ENCODE measurements at places on chromosomes 5 and 9.

GRCh38 chr9:89701221-89701798 lies 96.5 kb downstream of the GADD45G start:
- peak; percentile 80 for DNase-seq

- DNase-seq, result no peak
These were observed 30.6 kb downstream of the RGMB start for GRCh38 chr5:98804066-98804465.

DNA sequence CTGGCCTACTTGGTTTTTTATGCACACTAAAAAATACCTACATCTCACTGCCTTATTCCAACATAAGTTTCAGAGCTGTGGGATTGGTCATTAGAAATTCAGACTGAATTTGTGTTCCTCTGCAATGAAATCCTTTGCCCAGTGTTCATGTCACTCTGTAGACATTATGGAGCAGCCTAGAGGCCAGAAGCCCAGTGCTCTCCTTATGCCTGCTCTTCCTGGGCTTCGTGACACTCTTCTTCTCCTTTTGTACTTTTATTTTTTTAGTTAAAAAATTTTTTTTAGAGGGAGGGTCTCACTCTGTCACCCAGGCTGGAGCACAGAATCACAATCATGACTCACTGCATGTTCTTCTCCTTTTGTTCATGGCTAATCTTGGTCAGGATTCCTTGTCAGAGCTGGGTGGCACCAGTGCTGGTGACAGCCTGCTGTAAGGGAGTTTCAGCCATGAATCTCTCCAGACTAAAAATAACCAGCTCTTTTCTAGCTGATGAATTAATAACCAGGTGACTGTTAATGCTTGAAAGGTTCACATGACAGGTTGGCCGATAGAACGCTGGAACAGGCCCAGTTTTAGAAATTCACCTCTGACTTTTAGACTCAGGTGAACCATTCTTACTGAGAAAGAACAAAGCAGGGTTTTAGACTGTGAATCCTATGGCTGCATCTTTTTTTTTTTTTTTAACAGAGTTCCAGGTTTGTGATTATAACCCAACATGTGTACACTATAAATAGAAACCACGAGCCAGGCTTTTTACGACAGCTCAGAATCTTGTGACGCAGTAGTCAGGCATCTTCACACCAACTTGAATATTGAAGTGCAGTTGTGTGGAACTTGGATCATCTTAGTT lies 34.1 kb upstream of the C5orf47 start:
- no peak for DNase-seq

GRCh38 chr5:168269937-168270330 lies 21.5 kb upstream of the WWC1 start:
- no peak for DNase-seq

GRCh38 chr5:154059039-154059430 lies 20.3 kb downstream of the MFAP3 start:
- DNase-seq, result peak; percentile 18

- DNase-seq, result no peak
These were observed 32.8 kb downstream of the ABO start for GRCh38 chr9:133242241-133242640.

DNA sequence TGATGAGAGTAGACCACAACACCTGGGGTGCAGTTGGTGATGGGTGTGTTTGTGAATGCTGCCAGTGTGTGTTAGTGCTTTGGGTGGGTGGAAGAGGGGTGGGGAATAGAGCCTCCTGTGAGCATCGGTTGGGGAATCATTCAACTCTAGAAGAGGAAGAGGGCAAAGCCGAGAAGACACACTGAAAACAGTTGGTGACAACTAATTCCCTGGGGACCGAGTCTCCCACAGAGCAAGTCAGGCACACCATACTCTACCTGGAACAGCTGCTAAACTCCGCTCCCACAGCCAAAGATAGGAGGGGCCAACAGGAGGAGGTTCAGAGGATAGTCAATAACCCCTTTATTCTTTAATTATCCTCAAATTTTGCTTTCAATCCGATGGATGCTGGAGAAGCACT lies 1.6 kb upstream of the ARHGEF39 start:
- no peak for DNase-seq

- no peak for DNase-seq
These were observed 372.8 kb upstream of the RFX3 start for GRCh38 chr9:3898461-3899218.

DNA sequence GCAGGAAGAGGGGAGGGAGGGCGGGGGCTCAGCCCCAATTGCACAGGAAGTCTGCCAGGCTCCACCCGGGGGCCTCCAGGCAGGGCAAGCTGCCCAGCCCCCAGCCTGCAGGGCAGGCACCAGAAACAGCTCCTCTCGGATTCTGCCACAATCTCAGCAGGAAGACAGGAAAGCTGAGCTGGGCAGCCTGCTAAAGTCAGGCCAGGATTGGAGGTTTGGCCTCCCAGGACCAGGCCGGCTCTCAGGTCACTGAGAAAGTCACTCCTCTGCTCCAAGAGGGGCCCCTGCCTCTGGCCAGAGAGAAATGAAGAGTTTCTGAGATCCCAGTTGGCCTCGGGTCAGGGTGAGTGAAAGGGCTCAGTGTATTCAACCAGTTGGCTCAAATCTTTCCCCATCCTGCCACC lies 54.6 kb upstream of the STXBP1 start:
- DNase-seq, result no peak

- no peak for DNase-seq
These were observed 518 bp downstream of the SPRY4 start for GRCh38 chr5:142324136-142324870.

DNA sequence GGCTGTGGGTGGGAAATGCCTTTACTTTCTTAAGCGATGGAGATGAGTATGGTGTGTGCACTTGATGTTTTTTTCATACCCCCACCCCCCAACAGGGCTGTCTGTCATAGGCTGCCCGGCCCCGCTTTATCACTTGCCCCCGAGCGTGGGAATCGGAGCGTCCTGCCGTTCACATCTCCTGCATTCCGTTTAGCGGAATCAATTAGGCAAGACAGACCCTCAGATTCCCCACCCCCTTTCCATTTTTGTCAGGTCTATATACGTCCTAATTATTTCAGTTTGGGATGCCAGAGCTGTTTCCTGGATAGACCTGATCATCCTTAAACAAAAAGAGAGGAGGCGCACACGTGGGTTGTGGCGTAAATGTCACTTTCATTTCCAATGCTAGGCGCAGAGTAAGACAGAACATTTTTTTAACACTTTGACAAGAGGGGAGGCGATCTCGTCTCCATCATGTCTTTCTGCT lies 217.2 kb downstream of the MEF2C start:
- DNase-seq, result no peak

GRCh38 chr9:116599342-116599884 lies 87.7 kb upstream of the TRIM32 start:
- DNase-seq, result no peak

GRCh38 chr9:109411069-109411761 lies 86.9 kb downstream of the PTPN3 start:
- peak; percentile 74 for DNase-seq

DNA sequence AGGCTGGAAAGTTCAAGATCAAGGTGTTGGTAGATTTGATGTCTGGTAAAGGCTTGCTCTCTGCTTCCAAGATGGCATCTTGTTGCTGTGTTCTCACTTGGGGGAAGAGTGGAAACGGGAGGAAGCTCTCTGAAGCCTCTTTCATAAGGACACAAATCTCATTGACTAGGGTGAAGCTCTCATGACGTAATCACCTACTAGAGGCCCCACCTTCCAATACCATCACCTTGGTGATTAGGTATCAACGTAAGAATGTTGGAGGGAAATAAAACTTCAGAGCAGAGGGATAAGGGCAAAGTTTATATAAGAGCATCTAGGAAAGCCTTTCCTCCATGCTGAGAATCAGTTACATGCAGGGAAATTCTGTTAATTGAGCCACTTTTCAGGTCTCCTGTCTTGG lies 15.4 kb upstream of the KLF9 start:
- no peak for DNase-seq

DNA sequence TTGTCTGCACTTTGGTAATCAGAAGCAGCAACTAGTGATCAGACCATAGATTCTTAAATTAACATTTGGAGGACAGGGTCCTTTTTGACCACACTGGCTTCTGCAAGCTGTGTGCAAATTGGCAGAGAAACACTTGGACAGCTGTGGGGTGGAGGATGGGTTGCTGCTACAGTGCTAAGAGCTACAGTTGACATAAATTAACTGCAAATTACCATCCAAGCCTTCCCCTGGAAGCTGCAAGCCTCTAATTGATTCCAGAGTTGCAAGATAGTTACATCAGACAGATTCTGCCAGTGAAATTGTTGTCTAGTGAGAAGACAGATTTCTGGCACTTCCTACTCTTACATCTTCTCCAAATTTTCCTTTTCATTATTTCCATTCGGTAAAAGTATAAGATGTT lies 517.7 kb downstream of the DIRAS2 start:
- DNase-seq, result no peak

DNA sequence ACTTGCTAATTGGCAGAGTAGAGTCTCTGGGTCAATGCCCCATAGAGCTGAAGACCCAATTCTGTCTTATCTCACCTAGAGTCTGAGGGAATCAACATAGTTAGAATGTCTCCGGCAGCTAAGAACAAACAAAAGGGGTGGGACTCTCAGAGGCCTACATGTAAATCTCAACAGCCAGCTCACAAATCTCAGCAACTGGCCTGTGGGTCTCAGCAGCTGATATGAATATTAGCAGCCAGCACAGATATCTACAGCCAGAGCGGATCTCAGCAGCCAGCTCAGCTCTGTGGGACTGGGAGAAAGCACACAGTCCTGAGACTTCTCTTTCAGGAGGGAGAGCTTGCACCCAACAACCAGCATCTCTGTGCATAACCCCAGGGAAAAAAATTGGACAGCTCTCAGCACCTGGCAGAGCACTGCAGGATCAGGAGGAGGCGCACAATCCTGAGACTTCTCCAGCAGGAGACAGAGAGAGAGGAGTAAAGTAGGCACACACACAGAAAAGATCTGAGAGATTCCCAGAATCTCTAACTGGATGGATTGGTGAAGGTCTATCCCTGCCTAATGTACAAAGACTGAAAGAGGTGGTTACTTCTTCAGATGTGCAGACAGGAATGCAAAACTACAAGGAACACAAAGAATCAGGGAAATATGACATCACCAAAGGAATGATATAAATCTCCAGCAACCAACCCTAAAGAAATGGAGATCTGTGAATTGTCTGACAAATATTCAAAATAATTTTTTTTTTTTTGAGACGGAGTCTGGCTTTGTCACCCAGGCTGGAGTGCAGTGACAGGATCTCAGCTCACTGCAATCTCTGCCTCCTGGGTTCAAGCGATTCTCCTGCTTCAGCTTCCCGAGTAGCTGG lies 29.2 kb downstream of the KLF4 start:
- DNase-seq, result no peak

GRCh38 chr5:164799391-164799790 lies 1294.0 kb downstream of the MAT2B start:
- DNase-seq, result no peak

GRCh38 chr5:144547098-144547499 lies 376.4 kb downstream of the KCTD16 start:
- no peak for DNase-seq

GRCh38 chr5:72878854-72879253 lies 62.4 kb downstream of the TNPO1 start:
- no peak for DNase-seq

DNA sequence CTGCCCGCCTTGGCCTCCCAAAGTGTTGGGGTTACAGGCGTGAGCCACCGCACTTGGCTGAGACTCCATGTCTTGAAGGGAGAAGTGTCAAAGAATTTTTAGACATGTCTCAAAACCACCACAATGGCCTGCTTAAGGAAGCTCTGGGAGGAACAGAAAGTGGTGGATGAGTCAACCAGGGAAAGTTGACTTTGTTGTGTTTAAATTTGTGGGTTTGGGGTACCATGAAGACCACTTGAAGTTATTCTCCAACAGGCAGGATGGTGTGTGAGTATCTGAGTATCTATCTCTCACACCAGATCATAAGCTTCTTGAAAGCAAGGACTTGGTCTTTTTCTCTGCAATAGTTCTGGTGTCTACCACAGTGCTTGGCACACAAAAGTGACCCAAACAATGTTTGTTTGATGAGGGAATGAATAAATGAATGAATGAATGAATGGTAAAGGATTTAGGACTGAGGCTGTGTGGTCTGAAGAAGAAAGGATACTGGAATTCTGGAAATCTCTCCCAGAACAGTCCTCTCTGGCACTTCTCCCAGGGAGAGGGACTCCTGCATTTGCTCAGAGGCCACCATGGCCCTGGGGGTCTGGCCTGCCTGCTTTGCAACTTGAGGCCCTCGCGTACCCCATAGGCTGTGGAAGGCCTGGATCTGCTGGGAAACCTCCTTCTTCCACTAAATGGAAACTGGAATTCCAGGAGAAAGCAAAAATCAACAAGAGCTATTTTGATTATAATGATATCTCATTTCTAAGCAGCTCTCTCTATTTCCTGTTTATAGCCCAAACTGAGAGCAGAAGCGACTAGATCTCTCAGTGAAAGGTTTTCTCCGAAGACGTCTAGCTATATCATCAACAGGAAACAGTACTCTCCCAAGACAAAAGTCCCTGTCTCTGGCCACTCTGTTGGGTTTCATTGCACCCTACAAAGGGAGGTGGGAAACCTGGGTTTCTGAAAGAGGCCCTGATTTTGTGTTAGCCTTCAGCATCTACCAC lies 187.9 kb downstream of the PALM2AKAP2 start:
- DNase-seq, result peak; percentile 78

- DNase-seq, result no peak
These were observed 378.8 kb upstream of the TLE4 start for GRCh38 chr9:79193001-79193400.

DNA sequence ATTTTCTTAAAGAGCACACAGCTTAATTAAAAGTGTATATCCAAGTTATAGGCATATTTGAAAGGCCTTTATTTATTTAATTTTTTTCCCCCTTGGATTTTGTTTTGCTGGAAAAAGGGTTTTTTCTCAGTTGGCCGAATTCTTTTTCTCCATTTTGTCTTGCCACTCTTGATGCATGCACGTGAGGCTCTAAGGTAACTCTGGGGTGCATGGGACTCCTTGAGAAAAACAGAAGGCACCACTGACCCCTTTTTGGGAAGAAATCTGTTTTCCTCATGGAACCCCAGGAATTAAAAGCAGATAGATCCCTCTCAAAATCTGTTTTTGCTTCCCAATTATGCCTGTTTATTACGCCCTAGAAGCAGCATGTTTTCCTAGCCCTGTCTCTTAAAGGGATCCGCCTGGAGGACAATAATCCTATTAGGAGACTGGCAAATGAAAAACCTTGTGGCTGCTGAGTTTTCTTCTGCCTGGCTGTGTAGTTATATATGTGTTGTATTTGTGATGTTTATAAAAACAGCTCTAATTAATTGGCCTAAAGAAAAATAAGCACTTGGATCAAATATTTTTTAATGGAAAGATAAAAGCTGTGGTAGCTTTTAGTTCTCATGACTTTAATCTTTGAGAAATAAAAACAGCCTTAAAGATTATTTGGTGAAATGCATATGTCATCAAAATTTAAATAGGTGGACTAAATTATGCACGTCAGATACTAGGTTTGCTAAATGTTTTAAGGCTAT lies 435.1 kb upstream of the CDH9 start:
- DNase-seq, result no peak

DNA sequence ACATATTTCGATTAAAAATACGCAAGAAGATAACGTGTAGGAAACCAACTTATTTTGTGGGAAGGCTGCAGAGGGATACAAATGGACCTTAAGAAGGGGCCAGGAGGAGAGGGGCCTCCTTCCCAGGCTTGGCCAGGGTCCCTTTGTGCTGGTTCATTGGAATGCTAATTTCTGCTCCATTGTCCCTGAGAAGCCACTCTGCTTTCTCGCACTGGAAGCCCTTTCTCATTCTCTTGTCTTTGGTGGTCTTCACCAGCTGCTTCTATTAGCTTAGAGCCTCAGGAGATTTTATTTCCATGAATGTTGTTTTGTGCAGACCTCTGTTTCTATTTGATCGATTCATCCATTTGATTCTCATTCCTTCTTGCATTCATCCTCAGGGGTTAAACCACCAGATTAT lies 325.4 kb downstream of the TMEM38B start:
- no peak for DNase-seq

Measured in GM06990 (cell line).